Suppressor macrophage treated with lipopolysaccharide for 1 hour (primary cell): ENCODE measurements at places on chromosomes 6 and 20.

DNA sequence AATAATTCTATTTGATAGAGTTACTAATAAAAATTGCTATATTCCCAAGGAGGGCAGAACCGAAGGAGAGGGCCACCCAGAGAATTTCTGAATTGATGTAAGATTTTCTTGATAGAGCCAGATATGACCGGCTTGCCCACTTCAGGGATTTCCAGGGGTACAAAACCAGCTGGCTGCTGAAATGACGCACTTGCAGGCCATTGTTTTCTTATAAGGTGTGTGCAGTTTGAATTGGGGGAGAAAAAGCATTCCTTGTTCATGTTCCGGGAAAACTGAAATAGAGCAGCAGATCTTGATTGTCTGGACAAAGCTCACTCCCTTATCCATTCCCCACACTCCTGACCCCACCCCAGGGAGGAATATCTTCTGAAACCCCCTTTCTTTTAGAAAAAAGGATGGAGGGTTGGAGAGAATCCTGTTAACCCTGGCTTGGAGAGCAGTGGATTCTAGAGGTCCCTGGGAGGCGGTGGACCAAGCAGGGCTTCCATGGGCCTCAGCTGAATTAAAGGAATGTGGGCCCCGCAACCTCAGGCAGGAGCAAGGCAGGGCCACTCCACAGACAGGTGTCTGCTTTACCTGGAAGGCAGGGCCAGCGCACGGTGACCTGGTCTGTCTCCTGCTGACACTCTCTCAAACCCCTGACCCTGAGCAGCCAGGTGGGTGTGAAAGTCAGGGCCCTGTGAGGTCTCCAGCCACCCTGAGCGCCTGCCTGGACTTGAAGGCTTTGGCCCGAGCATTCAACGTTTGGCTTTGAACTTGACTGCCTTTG, 96.4 kb downstream of the TMEM170B start:
- DNase-seq, result no peak

DNA sequence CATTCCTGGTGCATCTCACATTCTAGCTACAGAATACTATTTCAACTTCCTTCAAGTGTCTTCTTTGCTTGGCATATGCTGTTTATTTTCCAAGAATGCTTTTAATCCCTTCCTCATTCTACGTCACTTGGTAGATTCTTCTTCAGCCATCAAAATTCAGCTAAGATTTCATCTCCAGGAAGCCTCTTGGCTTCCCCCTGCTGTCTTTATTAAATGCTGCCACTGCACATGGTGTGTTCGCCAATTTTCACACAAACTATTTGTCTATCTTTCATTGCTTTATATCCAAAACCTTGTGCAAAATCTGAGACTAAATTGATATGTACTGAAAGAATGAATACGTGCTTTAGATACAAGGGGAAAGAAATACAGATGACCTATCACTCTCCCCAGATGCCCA, 253.0 kb downstream of the RFPL4B start:
- no peak for DNase-seq

DNA sequence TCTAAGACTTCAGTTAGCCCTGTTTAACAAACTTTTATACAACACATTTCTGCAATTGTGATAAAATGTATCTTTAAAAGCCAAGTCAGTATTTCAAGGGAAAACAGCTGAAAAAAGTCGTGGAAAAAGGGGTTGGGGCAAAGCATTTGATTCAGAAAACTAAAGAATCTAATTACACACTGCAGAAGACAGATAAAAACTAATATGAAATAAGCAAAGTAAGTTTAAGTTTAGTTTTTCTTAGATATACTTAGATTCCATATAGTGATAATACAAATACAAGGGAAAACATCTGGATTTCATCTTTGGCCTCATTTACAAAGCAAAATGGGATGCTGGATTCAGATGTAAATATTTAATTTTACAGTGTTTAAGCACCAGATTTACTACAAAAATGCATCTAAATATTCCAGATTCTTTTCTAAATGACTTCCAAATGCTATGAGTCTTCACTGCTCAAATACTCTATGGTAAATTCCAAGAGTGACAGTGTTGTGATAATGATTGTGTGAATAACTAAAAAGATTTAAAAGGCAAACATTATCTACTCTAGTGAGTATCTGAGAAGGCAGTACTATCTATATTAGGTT, 1.5 kb upstream of the ADNP start:
- DNase-seq, result no peak

DNA sequence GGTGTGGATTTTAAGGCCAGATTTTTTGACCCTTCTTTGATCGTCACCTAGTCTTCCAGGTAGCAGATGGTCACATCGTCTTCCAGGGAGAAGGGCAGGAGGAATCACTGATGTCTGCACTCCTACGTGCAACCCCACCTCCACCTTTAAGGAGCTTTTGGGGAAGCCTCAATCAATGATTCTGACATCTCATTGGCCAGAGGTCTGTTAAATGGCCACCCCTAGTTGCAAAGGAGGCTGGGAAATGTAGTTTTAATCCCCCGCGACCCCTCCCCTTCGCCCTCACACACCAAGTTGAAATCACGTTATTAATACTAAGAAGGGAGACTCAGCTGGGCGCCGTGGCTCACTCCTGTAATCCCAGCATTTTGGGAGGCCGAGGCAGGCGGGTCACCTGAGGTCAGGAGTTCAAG, 151.4 kb downstream of the BCAS1 start:
- no peak for DNase-seq

DNA sequence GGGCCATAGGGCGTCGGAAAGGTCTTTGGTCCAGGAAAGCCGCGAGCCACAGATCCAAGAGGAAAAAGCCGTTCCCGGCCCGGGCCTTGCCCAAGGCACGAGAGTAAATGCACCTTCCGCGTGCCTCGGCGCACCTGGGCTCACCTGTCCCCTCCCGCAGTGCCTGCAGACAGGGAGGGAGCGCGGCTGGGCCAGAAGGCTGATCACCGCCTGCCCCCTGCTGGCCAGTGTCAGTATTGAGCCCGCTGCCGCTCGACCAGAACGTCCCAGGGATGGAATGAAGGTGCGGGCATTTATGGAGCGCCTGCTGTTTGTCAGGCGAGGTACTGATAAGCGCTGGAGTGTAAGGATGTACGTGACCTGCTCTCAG, 679 bp upstream of the LPIN3 start:
- DNase-seq, result peak; percentile 88

GRCh38 chr20:18657575-18657974, 69.7 kb downstream of the DTD1 start:
- DNase-seq, result no peak

DNA sequence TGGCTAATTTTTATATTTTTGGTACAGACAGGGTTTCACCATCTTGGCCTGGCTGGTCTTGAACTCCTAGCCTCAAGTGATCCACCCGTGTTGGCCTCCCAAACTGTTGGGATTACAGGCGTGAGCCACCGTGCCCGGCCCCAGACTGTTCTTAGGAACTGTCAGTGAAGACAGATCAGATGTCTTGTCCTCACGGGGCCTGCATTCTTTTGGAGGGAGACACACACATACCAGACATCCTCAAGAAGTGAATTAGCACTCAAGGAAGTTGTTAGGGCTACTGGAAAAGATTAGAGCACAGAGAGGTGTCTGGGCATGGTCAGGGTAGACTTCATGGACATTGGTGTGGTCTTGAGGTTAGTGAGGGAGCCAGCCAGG, 10.3 kb upstream of the LPIN3 start:
- DNase-seq, result no peak

GRCh38 chr6:22141241-22141745, 155.5 kb downstream of the PRL start:
- no peak for DNase-seq

GRCh38 chr20:61332016-61332975, 80.2 kb downstream of the CDH4 start:
- DNase-seq, result no peak

DNA sequence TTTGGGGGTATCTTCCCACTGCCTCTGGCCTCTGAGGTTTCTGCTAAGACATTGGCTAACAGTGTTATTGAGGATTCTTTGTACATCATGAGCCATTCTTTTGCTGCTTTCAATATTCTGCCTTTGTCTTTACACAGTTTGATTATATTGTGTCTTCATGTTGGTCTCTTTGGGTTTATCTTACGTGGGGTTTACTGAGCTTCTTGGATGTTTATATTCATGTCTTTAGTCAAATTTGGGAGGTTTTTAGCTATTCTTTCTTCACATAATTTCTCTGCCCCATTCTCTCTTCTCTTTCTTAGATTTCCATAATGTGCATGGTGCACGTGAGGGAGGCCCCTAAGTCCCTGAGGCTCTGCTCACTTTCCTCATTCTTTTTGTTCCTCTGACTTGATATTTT, 7.6 kb downstream of the ENTPD6 start:
- no peak for DNase-seq

DNA sequence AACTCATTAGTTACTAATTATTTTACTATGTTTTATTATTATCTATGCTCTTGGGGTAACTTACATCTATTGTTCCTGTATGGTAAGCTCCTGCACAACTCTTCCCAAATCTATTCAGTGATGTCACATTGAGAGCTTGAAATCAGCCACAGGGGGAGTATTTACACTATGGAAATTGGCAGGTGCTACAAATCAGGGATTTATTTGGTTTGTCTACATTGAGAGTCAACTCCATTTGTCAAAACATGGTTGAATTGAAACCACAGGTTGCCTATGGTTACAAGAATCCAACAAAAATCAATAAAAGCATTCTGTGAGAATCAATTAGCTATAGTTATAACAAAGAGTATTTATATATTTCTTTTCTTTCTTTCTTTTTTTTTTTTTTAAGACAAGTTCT, 3.9 kb upstream of the FITM2 start:
- DNase-seq, result no peak

DNA sequence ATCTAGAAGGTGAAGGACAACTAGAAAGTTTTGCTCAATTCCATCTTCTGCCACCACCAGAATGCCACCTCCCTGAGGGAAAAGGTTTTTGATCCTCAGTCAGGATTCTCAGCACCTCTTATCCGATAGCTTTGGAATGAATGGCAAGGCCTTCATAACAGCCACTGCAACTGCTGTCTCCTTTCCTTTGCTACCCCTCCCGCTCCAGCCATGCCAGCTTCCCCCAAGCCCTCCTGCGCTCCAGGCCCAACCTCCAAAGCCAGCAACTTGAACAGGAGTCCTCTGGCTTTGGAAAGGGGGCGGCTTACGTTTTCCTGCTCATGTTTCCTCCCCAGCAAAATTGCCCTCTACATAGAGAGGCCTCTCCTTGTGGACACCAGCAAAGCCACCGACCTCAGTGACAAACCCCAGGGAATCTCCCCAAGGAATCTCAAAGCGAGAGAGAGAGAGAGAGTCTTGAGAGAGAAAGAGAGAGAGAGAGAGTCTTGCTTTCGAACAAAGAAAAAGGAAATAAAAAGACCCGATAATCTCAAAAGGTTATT, 420 bp upstream of the BTN2A1 start:
- no peak for DNase-seq

GRCh38 chr6:14638906-14639761, 521.6 kb downstream of the CD83 start:
- peak; percentile 67 for DNase-seq

- no peak for DNase-seq
These were observed 110.3 kb downstream of the BMP7 start for GRCh38 chr20:57156011-57156729.

DNA sequence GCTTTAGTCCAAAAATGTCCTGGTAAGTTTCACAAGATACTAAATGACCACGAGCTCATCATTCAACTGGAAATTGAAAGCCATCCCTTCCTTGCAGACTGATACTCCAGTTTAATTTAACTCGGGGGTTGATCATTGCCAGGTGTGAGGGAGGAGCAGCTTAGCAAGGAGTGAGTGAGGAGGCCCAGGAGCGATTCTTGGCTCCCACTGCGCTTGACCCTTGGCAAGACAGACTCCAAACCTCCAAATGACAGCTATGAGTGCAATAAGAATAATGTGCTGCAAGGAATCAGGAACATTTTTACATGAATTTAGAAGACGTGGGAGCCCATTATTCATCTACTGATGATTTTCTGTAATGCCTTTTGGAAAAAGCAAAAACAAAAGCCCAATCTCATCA, 64.9 kb downstream of the LAMA4 start:
- no peak for DNase-seq

DNA sequence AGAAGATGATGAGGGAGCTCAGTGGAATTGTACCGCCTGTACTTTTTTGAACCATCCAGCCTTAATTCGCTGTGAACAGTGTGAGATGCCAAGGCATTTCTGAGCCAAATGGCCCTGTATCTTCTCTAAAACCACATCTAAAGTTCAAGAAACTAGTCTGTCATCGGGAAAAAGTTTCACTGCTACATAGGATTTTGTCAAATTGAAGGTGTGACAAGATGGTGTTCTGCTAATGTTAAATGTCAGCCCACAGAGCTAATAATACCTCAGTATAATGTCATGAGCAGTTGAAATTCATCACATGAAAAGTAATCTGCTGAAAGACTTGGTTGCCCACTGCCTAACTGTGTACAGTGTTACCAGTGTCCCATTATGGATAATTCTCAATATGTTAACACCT, 9.6 kb downstream of the SUMO4 start:
- no peak for DNase-seq

DNA sequence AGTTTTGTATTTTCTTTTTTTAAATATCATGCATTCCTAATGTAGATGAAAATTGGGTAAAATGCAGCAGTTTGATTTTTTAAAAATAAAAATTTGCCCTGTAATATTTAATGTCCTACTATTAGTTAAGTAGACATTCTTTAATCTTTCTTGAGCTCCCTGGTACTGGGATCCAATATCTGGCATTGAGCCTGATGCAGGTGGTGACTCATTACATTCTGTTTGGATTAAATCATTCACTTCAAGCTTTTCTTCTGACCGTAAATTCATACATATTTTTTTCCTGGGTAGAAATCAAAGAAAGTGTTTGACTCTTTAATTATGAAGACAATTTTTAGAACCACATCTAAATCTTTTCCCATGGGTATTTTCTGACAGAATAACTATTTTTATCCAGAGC, 768.8 kb upstream of the SLC35B3 start:
- no peak for DNase-seq

DNA sequence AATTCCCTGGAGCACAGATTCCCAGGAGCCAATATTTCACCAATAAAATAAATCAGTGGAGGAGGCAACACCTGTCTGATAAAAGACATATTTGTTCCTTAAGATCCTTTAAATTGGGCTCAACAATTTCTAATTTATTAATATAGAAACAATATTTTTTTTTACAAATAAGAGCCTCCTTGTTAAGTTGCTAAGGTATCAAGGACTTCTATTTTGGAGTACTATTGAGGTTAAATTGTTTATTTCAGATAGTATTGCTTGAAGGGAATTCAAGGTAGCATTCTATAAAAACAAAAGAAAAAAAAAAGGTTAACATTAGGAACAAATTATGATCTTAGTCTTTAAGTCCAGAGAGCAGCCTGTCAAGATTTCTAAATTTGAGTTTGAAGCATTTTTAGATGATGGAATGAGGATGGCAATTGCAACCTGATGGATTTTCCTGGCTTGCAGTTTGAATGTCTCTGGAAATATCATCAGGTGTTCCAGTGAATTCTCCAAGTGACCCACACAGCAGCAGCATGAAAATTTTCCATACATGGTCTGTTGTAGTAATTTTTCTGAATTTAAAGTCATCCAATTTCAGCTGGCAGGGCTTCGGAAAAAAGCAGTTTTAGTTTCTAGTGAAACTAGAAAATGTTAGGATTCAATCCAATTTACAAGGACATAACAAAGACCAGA, 19.3 kb upstream of the NCR2 start:
- no peak for DNase-seq

GRCh38 chr6:79797912-79798311, 149.4 kb downstream of the ELOVL4 start:
- DNase-seq, result no peak
